ENCODE measurements at places on chromosomes 3 and 15.

- no peak for DNase-seq
Observed at GRCh38 chr15:41483115-41483514, 10.6 kb upstream of the ITPKA start.

DNA sequence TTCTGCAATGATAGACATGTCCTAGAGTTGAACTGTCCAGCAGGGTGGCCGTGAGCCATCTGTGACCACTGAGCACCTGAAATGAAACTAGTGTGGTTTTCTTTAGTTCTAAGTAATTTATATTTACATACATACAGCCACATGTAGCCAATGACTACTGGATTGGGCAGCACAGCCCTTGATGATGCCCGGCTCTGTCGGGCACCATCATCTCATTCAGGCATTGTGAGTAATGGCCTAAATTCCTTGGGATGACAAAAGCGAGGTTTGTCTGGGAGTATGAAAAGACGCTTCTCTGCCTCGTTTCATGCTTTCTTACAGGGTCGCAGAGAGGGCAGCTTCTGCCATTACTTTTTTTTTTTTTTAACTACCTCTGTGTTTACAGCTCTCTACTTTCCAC, 251.9 kb upstream of the HES1 start:
- no peak for DNase-seq

GRCh38 chr15:48777645-48778330, 33.1 kb downstream of the CEP152 start:
- no peak for DNase-seq

- no peak for DNase-seq
Observed at GRCh38 chr15:87741350-87741749, 515.2 kb downstream of the NTRK3 start.

DNA sequence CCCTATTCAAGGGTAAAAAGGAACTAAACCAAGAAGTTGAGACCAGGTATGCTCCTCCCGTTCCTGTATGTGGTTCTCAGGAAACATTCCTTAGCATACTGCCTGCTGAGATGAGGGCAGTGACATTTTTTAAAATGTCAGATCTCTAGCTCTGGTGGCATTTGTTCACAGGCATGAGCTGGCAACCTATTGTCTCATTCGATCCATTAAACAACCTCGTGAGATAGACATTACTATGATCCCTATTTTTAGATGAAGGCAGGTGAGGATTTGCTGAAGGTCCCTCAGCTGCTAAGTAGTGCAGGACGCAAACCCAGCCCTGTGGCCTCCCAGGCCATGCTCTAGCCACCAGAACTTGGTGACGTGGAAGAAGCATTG, 74.9 kb downstream of the SIDT1 start:
- DNase-seq, result no peak

- DNase-seq, result no peak
Observed at GRCh38 chr15:49979705-49980382, 139.2 kb downstream of the ATP8B4 start.

DNA sequence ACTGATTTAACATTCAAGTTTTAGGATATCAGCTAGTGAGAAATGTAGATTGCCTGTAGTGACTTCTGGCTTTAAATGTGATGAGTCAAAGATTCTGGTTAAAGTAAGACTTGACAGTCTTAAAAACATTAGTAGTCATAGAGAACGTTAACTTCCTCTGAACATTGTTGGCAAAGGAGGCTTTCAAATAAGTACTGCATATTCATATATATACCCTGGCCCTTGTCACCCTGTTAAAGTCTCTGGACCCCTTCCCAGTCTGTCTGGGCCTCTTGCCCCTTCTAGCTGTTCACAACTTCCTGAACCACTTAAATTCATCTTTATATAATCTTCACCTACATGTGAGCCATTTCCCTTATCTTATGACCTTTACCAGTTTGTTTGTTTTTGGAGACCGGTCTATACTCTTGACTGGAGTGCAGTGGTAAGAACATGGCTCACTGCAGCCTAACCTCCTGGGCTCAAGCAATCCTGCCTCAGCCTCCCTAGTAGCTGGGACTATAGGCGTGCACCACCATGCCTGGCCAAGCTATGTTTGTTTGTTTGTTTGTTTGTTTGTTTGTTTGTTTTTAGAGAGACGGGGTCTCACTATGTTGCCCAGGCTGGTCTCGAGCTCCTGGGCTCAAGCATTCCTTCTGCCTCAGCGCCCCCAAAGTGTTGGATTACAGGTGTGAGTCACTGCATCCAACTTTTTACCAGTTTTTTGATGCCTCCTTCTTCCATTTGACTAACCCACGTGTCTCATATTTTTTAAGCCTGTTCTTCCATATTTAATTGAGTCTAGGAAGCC, 64.4 kb upstream of the CRTC3 start:
- no peak for DNase-seq

- no peak for DNase-seq
Observed at GRCh38 chr15:93478947-93479346, 389.9 kb upstream of the RGMA start.

- no peak for DNase-seq
Observed at GRCh38 chr3:130539005-130539404, 22.0 kb downstream of the COL6A6 start.

DNA sequence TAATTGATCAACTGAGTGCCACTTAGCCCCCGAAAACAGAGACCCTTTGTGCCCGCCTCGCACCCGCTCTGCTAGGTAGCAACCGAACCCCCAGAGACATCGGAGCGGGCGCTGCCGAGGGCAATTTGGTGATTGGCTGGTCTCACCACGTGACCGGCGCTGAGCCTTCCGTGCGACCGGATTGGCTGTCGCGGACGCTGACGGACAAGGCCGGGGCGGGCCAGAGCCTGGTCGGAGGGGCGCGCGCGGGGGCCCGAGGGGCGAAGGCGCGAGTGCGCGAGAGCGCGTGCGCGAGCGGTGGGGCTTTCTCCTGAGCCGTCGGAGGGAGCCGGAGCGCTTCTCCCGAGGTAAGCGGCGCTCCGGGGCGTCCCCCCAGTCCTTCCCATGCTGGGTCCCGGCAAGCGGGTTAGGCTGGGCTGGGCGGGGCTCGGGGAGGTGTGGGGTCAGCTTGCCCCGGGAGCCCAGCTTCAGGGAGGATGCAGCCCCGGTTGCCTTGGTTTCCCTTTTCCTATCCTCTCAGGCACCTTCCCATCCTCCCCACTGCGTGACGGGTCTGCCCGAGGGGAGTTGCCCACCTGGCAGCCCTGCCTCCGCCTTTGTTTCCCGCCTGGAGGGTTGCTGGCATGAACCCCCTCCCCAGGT, at the start of gene TMEM108:
Gene TMEM108, plus strand, starts transcription at position 303 of the 642 bp plus-strand sequence.
- DNase-seq, result no peak

- DNase-seq, result no peak
Observed at GRCh38 chr15:35698331-35698730, 152.4 kb upstream of the DPH6 start.

DNA sequence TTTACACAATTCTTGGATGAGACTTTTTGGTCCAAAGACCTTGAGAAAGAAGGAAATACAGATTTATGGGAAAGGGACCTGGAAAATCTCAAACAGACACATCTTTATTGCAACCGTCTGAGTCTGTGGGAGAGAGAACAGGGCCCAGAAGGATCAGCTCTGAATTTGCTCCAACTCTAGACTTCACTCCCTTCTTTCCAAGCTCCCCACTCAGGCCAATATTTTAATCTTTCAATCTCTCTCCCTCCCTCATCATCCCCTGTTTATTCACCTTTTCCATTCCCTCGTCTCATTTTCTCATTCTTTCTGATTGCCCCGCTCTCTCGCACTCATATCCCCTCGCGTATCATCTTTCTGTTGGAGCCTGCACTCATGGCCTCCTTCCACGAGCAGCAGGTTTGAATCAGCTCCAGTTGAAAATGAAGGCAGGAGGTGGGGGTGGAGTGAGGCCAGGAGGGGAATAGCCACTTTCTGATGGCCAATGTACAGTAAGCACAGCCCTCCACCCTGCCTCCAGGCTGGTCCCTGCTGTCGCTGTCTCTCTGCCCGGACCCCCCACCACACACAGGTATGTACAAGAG, 63.6 kb upstream of the BOC start:
- DNase-seq, result no peak

DNA sequence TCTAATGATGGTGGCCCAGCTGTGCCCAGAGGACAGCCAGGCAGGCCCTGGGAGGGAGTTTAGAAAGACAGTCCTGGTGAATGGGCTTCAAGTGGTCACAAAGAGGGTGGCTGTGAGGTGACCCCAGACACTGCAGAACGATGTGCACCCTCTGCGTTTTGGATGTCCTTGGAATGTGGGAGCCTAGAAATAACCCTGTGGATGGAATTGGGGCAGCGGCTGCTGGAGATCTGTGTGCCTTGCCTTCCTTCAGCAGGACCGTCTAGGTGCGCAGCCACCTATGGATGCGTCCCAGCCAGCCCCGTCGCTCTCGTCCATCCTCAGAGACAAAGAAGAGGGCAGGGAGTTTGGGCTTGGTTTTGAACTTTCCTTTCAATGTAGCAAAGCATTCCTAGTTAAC, 46.5 kb downstream of the KLHL25 start:
- no peak for DNase-seq

- no peak for DNase-seq
Observed at GRCh38 chr15:58491499-58492202, 59.9 kb downstream of the LIPC start.

DNA sequence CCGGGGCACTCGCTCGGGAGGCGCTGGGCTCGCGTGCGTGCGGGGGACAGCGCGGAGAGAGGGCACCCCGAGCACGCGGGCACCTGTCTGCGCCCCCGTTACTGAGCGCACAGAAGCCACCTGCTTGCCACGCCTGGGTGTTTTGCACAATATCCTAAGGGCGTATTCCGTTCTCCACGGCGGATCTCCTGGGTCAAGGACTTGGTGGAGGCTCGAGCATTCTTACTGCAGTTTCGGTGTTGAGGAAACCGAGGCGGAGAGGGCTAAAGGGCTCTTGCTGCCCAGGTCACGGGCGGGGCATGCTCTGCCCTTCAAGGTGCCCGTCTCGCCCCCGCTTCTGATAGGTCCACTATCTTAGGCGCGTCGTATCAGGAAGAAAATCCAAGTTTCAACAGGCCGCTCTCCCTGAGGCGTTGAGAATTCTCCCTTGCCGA, 526 bp downstream of the GPD1L start:
- DNase-seq, result no peak

- DNase-seq, result no peak
Observed at GRCh38 chr15:89429986-89430385, 66.4 kb downstream of the RHCG start.

DNA sequence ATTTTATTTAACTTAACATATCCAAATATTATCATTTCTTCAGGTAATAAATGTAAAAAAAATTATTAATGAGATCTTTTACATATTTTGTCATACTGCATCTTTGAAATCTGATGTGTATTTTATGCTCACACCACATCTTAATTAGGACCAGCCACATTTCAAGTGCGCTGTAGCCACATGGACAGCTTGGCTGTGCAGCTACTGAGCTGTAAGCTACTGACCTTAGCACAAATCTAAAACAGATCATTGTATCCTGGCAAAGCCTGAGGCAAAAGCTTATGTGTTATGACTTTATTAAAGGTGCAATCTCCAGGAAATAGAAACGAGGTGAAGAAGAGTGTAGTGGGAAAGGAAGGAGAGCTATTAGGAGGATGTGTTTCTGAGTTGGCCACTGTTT, 126.7 kb upstream of the UBE2E2 start:
- no peak for DNase-seq

DNA sequence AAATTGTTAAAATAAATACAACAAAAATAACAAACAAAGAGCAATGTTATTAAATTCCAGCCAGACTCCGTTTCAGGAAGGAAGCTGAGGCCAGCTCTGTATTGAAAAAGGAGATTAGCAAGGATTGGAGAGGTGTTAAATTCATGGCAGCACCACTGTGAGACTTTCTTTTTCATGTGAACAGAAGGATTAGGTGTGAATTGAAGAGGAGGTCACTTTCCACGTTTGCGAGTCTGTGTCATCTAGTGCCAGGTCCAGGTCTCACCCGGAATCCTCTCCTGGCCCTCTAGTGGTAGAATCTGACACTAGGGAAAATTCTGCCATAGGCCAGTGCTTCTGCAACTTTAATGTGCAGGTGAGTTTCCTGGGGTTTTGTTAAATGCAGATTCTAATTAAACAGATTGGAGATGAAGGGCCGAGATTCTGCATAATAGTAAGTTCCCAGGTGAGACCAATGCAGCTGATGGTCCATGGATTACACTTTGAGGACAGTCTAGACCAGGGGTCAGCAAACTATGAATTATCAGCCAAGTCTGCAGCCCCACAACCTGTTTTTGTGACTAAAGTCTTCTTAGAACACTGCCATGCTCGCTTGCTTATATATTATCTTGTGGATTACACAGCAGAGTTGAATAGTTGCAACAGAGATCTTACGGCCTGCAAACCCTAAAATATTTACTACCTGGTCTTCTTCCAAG, 9.2 kb upstream of the SLC6A1 start:
- no peak for DNase-seq

- DNase-seq, result no peak
Observed at GRCh38 chr3:8610951-8611350, 33.6 kb downstream of the SSUH2 start.

DNA sequence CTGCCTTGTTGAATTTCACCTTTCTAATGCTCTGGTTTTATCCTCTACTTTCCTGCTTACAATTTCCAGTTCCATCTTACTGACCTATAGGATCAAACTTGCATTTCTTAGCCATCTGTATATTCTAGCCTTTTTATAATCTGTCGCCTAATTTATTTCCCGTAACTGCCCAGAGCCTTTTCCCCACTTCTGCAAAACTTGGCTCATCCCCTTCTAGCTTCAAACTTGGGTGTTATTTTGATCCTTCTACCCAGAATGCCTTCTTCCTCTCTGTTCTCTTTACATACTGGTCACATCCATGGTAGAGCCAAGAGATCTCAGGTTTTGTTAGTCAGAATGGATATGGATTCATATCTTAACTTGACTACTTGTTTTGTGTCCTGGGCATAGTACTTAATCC, 2.6 kb downstream of the SACM1L start:
- DNase-seq, result no peak

- no peak for DNase-seq
Observed at GRCh38 chr3:154842536-154842935, 237.6 kb upstream of the MME start.

DNA sequence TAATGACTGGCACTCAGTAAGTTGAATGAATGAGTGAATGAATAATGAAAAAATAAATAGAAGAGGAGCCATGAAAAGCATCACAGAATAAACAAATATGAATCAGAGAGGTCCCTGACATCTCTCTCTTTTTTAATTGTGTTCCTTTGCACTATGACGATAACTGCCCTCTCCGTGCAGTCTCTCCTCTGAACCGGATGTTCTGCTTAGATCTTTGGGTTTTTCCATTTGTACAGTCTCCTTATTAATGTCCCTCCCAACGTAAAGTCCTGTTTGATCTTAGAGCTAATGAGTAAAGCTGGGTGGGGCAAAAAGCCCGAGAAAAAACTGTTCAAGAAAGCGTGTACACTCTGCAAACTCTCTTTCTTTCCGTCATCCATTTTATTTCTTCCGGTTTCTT, 28.3 kb upstream of the BHLHE40 start:
- no peak for DNase-seq

- no peak for DNase-seq
Observed at GRCh38 chr3:184337399-184337714, at the start of gene FAM131A. FAM131A (plus strand) TSS chr3:184337600; CDS start chr3:184337631, 31 bp downstream.

GRCh38 chr3:125231895-125232294, 19.3 kb upstream of the SLC12A8 start:
- no peak for DNase-seq

GRCh38 chr15:67174446-67174845, 80.0 kb downstream of the AAGAB start:
- DNase-seq, result no peak

Measured in central memory CD8-positive, alpha-beta T cell (primary cell).